ENCODE measurements at places on chromosomes 1 and 21.

DNA sequence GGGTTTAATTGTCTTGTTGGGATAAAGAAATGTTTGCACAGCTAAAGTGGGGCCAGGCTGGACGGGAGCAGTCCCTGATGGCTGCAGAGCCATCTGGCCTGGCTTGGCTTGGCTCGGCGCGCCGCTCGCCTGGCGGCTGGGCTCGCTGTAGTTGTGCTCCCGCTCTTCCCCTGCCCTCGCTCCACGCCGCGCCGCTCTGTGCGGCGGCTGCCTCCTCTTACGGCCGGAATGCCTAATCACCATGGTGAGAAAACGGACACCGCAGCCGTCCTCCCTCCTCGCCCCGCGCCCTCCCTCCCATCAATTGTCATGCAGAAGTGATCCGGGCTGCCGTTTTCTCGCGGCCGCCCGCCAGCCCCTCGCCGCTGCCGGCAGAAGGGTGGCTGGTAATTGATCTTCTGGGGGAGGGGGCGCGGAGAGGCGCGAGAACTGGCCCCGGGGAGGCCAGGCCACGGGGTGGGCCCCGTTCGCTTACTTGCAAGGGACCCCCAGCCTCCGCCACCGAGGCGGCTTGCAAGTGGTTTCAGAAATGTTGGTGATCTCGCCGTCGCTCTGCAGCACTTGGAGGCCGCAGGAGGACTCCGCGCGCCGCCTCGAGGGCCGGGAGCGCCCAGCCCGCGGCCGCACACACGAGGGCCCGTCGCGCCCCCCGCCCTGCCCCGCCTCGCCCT lies 12.4 kb downstream of the RNF220 start:
- DNase-seq: peak; percentile 68

GRCh38 chr21:37227071-37228002 lies 39.8 kb downstream of the VPS26C start:
- no peak for DNase-seq

DNA sequence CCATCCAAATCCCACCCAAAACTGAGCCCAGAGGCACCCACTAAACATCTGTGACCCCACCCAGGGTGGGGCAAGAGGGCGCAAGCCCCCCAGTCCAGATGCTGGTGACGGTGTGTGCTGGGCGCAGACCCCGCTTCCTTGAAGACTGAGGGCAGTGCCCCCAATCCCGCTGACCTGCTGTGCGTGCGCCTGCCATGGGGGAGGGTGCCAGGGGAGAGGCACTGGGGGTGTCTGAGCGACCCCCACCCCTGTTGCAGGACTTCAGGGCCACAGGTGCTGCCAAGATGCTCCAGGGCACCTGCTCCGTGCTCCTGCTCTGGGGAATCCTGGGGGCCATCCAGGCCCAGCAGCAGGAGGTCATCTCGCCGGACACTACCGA lies 13.3 kb downstream of the COL6A2 start:
- peak; percentile 51 for DNase-seq

- no peak for DNase-seq
Observed at GRCh38 chr1:201088395-201088794, 23.8 kb downstream of the CACNA1S start.

DNA sequence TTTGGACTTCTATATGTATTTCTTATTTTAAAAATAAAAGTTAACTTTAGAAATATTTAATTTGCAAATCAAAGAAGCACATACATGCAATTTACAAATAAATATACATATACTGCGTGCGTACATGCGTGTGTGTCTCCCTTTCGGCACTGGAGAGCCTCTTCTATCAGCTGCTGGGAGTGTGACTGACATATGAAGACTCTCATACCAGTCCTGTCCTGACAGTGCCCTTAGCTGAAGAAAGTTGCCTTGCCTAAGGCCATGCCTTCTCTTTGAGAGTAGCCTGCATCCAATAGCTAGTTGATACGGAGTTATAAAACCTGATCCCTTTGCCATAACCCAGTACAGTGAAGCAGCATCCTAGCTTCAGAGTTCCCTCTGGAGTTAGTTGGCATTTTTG lies 282.4 kb upstream of the NEGR1 start:
- no peak for DNase-seq

GRCh38 chr1:6294890-6295556 lies 34.1 kb upstream of the GPR153 start:
- no peak for DNase-seq

GRCh38 chr1:147270721-147271120 lies 28.2 kb downstream of the CHD1L start:
- no peak for DNase-seq

DNA sequence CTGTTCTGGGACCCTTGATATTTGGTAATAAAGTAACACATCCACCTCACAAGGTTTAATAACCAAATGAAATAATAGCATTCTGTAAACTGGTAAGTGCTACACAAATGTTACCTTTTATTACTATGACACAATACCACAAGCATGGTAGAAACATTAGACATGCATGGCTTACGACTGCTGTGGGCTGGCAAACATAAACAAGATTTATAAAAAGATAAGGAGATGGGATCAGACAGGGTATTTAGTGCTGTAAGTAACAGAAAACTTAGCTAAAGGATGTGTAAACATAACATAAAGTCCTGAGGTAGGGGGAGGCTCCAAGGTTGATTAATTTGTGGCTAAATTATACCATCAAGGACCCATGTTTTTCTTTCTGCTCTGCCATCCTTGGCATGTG lies 212.6 kb downstream of the BARHL2 start:
- no peak for DNase-seq

DNA sequence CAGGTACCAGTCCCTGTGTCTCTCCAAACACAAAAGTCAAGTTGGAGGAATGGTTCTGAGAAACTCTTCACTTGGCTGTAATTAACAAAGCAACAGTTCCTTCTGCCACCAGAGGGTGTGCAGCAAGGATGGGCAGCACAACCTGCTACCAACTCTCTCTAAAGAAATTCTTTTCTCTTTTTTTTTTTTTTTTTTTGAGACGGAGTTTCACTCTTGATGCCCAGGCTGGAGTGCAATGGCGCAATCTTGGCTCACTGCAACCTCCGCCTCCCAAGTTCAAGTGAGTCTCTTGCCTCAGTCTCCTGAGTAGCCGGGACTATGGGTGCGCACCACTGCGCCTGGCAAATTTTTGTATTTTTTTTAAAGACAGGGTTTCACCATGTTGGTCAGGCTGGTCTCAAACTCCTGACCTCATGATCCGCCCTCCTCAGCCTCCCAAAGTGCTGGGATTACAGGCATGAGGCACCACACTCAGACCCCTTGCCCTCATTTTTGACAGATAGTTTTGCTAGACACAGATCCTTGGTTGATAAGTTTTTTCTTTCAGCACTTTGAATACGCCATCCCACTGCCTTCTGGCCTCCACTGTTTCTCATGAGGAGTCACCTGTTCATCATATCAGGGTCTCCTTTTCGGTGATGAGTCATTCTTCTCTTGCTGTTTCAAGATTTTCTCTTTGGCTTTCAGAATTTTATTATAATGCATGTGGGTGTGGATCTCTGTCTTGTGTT lies 12.1 kb upstream of the DEGS1 start:
- DNase-seq: no peak

GRCh38 chr1:53140451-53140850 lies 2.0 kb downstream of the SLC1A7 start:
- no peak for DNase-seq

DNA sequence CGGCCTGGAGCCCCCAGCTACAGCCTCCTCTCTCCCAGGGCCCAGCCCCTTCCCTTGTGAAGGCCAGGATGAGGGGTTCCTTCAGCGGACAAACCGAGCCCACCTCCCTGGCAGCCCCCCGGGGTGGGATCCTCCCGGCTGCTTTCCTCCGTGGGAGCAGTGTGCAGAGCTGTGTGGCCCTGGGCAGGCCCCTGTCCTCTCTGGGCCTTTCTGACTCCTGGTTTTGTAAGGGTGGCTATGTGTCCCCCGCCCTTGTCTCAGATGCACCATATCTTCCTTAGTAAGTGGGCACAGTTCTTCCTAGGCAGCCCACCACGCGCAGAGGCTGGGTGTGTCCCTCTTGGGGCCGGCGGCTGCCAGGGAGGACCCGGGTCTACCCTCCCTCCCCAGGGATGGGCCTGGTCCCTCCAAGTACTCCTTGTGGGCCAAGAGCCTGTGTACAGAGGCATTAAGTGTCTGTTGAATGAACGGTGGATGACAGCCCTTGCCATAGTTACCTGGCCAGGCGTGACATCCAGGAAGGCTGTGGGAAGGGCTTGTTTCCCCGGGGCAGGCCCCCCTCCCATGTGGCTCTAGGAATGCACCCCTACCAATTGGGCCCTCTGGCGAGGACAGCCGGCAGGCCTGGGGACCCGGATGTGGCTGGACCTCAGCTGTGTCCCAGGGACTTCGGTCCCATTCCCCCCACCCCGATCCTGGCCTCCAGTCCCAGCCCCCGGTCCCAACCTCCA lies 3.8 kb downstream of the SMIM1 start:
- DNase-seq: no peak

GRCh38 chr1:177216587-177217202 lies 45.9 kb downstream of the BRINP2 start:
- DNase-seq: no peak

- no peak for DNase-seq
Observed at GRCh38 chr1:233114159-233114558, 163.7 kb downstream of the NTPCR start.

GRCh38 chr1:183319051-183319450 lies 99.1 kb downstream of the NMNAT2 start:
- DNase-seq: no peak

- DNase-seq: no peak
Observed at GRCh38 chr1:52253421-52253820, 111.5 kb downstream of the ZFYVE9 start.

DNA sequence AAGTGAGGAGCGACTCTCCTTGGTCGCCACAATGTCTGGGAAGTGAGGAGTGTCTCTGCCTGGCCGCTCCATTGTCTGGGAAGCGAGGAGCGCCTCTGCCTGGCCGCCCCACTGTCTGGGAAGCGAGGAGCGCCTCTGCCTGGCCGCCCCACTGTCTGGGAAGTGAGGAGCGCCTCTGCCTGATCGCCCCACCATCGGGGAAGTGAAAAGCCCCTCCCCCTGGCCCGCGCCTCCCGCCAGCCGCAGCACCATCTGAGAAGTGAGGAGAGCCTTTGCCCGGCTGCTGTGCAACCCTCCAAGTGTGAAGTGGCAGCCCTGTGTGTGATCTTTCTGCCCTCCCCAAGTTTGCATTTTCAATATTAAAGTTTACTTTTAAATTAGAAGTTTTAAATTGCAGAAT lies 95.0 kb upstream of the PPP2R5A start:
- DNase-seq: no peak

- no peak for DNase-seq
Observed at GRCh38 chr1:12059722-12060464, 3.2 kb upstream of the TNFRSF8 start.

GRCh38 chr1:200172311-200172710 lies 144.8 kb downstream of the NR5A2 start:
- no peak for DNase-seq

GRCh38 chr1:51231896-51232295 lies 4.2 kb upstream of the RNF11 start:
- no peak for DNase-seq

- DNase-seq: no peak
Observed at GRCh38 chr21:42010507-42011495, 641 bp upstream of the ZBTB21 start.

GRCh38 chr1:218518216-218518740 lies 173.1 kb downstream of the TGFB2 start:
- DNase-seq: no peak

- DNase-seq: no peak
Observed at GRCh38 chr1:203172184-203173010, 3.2 kb downstream of the MYBPH start.

GRCh38 chr1:52455686-52456085 lies 51.3 kb downstream of the PRPF38A start:
- no peak for DNase-seq

- DNase-seq: no peak
Observed at GRCh38 chr1:227214207-227214606, 104.1 kb downstream of the CDC42BPA start.

GRCh38 chr1:155010211-155010918 lies 7.8 kb downstream of the ZBTB7B start:
- no peak for DNase-seq
